ENCODE measurements at places on chromosomes 16 and 17. TPM values are rescaled to one million over a fixed set of nuclear protein-coding genes. Genes with fewer than 3 reads are reported as not detected.

Gene GRB7
- 3.1 TPM for total RNA-seq

Gene TBC1D3K
- total RNA-seq = not detected

Gene GFAP
- total RNA-seq = not detected

DNA sequence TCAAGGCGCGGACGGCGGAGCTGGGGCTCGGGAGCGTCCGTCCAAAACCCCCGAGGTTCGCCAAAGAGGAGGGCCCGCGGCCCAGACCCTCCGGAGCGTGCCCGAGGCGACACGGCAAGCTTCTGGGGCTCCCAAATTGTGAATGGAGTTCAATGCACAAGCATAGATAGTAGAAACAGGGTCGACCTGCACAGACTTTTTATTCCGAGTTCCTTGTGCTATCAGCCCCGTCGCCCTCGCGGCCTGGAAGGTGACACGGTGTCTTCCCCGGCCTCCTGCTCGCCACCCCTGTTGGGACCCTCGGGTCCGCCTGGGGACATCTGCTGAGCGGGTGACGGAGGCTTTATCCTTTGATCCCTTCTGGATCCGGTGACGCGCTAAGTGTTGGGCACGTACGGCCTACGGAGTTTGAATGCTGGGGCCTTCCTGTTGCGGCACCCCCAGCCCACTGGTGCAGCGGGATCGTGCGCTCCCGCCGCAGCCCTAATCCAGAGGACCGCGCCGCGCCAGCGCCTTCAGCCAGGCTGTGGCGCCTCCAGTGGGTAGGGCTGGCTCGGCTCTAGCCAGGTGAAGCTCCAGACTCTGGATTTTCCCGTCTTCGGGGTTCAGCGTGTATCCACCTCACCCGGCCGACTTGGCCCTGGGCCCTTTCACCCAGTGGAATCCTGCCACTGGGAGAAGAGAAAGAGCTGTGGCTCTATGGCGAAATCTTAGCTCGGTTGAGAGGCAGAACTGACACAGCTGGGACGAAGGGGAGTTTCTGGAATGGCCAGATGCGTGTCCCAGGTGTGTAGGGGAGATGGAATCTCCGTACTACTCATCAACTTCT lies 17.0 kb upstream of the NTN1 start:
- DNase-seq = no peak

DNA sequence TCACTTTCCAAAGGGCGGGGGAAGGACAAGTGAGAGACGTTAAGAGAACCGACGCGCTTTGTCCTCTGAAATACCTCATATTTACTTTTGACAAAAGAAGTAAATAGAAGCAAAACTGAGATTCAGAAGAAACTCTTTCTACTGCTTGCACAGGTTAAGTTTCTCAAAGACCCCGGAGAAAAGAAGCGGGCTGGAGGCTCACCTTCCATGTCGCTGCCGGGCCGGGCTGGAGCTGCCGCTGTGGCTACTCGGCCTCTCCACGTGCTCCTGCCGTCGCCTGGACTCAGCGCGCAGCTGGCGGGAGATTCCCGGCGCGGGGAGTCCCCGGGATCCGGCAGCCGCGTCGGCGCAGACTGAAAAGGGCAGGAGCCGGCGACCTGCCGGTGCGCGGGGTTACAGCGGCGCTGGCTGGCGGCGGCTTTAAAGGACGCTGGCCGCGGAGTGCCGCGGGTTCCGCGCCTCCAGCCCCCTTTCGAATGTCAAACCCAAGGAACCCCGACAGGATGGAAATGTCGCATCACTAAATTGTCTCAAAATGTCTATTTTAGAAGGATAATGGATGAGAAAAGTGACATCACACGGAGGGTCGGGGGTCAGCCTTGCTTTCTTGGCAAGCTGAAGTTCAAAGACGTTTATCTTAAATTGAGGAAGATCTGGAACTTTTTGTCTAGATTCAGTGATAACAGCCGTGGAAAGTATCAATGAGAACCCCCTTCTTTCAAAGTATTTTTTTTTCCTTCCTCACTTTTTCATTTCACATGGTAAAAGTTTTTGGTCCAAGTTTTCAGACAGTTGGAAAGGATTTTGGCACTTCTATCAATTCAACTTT lies at the start of gene IKZF3:
IKZF3 (minus strand) TSS at position 395 of the 829 bp plus-strand sequence; CDS start at position 209, 186 bp downstream.
- DNase-seq = peak; percentile 77

- DNase-seq = no peak
Measured at GRCh38 chr16:86075488-86075785, 176.5 kb downstream of the IRF8 start.

DNA sequence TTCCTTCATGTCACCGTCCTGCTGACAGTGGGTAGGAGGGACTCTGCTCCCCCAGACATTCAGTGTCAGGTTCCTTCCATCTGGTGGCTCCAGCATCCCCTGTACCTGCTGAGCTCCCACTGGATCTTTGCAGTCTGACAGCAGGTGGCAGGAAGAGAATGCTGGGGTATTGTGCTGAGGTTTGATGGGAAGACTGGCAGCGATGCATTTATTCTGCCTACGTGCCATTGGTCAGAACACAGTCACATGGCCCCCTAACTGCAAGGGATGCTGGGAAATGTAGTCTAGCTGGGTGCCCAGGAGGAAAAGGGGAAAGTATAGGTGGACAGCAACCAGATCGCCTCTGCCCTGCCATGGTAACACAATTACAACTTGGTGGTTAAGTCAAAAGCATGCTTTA lies 44.4 kb downstream of the IRX3 start:
- no peak for DNase-seq

GRCh38 chr17:11719856-11720255 lies 121.6 kb downstream of the DNAH9 start:
- no peak for DNase-seq

GRCh38 chr16:4140652-4141051 lies 24.4 kb upstream of the ADCY9 start:
- DNase-seq = no peak

DNA sequence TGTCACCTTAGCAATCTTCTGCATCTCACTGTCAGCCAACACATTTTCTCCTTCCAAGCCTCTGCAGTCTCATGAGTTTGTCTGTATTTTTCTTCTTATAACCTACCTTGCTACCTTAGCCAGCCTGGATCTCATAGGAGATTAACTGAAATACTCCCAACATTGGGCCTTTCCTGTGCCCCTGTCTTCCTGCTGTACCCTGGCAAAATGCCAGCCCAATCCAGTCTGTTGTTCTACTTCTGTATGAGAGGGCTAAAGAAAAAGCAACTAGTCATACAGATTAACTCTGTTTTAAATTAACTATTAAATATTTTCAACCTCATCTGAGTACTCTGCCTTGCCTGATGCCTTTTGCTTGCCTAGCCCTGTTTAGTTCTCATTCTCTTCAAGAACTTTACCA lies 18.4 kb downstream of the GOSR1 start:
- DNase-seq = no peak

- DNase-seq = no peak
Measured at GRCh38 chr16:2507665-2508064, 6.1 kb upstream of the ATP6V0C start.
